ENCODE measurements at places on chromosomes 2 and 18.

GRCh38 chr2:100865816-100866460 lies 46.0 kb downstream of the NPAS2 start:
- DNase-seq, result no peak

DNA sequence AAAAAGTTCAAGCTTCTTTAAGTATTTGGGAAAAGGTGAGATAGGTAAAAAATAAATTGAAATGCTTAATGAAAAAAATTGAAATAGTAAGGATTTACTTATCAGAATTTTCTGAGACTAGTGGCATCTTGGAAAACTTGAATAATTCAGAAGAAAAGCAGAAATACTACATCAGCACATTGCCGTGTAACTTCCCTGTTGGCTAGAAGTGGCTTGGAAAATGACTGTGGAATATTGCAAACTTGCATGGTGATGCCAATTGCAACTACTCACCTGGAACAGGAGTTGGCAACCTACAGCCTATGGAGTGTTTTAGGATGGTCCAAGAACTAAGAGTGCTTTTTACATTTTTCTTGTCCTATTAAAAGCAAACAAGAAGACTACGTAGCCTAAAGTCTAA lies 603.5 kb upstream of the VRK2 start:
- no peak for DNase-seq

- DNase-seq, result peak; percentile 18
These were observed 1.1 kb downstream of the MEMO1 start for GRCh38 chr2:32009516-32010256.

DNA sequence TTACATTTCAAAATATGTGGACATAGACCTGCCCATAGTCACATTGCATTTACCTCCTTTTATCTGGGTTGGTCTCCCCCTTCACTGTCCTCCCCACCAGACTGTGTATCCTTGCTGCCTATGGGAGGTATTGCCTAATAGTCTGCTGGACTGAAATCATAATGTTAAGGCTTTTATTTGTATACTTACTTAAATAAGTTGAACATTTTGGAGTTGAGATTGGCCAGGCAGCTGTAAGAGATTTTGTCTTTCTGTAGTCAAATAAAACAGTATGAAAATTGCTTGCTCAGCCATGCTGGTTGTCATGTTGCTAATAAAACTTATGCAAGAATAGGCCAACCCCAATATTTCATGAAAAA lies 280.9 kb downstream of the PTPRM start:
- no peak for DNase-seq

DNA sequence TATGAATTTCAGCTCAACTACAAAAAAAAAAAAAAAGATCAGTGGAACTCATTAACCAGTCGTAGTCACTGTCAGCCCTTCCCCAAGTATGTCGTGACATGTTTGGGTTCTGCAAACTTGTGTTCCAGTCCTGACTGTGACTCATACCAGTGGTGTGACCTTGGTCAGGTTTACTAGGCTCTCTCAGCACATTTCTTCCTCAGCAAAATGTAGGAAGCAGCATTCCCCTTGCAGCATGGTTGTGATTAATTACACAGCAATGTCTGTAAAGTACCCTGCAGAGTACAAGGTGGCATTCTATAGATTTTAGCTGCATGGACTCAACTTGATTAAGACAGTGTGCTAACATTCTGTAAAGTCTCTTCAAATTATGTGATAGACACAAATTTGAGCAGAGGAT lies 156.9 kb downstream of the LAMA1 start:
- DNase-seq, result no peak

GRCh38 chr18:47985866-47986265 lies 55.4 kb upstream of the SMAD2 start:
- DNase-seq, result no peak

DNA sequence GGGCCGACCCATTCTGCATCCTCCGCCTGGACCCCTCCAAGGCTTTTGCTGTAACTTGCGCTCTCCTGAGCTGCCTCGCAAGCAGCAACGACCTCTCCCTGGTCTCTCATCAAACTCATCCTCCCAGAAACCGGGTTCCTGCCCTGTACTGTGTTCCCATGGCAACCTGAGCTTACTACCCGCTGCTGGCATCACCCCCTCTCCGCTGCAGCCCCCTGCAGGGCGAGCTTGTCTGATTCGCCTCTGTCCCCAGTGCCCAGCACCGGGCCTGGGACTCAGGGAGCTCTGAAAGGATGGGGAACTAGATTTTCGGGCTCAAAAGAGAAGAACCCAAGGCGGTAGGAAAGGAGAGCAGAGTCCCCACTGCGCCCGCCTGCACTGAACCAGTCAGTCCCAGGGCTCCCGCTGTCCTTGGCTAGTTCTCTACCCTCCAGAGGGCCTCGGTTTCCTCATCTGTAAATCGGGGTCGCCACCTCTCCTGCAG lies 463 bp downstream of the HS1BP3 start:
- DNase-seq, result peak; percentile 4

DNA sequence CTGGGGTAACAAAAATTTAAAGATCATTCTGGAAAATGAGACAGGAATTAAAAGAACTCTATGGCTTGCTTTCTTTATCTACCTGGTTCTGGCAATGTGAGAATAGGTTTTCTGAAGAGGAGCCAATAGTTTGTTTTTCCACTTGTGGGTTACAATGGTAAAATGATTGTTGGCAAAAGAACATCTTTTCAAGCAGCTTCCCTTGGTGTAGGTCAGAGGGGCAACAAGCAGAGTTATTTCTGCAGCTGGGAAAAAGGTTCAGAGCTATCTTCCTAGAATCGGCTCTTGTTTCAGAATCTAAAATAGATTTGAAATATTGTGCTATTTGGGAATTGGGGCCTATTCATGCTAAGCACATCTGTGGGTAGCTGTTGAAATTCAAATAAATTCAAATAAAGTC lies 11.5 kb upstream of the TSPYL6 start:
- no peak for DNase-seq

GRCh38 chr2:39834426-39834825 lies 55.4 kb upstream of the THUMPD2 start:
- no peak for DNase-seq

GRCh38 chr2:74357627-74358026 lies 14.4 kb upstream of the SLC4A5 start:
- no peak for DNase-seq

DNA sequence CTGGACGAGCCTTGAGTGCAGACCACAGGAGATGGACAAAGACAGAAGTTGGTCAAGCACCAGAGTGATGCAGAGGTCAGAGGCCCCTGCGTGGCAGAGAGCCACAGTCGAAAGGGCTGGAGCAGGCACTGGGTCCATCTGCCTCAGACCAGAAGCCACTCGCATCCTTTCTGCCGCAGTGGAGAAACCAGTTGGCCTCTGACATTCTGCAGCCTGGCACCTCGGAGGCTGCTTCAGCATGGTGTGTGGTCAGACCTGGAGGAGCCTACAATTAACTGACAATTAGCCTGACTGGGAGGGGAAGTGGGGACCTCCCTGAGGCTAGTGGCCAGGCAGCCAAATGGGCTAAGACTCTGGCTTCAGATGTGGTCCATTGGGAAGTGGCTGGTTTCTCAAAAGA lies 111.1 kb downstream of the SGPP2 start:
- no peak for DNase-seq

DNA sequence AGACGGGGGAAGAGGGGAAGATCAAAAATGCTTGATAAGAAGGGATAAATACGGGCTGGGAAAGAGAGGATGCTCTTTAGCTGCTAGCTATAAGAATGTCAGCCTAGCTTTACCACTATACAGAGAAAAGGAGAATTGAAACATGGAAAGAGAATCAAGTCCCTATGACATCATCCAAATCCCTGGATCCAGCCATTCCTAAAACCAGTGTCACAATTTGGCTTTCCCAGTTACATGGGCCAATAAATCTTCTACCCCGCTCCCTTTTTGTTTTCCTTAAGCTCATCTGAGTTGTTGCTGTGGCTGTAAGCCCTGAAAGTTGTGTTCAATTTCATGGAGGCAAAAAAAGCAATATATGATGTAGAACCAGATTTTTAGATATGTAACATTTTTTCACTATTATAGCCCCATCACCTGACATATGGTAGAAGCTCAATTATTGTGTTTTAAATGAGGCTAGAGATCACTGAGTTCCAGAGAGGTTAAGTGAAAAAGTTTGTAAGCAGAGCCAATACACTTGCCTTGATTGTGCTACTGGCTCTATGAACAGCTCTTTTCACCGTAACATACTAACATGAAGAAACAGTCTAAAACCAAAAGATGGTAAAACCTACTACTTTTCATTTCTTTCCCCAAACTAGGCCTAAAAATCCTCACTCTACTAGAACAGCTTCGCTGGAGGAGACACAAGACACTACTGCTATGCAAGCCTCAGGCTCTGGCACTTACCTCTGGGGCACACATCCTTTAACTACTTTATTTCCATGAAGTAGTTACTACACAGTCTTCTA lies 4.3 kb downstream of the HNRNPLL start:
- no peak for DNase-seq

DNA sequence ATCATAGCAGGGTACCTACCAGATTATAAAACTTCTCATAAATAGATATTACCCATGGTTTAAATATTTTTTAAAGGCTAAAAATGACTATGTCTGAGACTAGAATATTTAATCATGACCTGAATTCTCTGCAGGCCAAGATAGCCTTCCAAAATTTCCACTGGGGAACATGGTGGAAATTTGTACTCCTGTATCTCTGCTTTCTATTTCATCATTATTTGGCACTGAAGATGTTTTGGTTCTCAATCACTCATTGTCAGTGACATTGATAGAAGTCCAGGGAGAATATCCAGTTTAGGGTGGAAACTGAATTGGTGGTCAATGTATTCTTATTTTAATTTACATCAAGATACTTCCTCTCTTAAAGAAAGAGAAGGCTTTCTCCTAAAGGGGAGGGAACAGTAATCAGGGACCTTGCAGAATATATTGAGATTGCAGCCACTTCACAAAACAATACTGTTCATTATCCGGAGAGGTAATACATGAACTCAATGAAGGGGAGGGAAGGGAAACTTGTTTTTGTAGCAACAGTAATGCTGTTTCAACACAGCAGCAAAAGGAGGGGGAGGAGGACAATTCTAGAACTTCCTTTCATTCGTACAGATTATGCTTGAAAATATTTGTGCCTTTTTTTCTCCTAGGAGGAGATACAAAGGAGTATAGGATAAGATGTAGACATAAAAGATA lies 34.1 kb downstream of the EEF1B2 start:
- DNase-seq, result no peak

- DNase-seq, result no peak
These were observed 296.0 kb downstream of the TMX3 start for GRCh38 chr18:68418881-68419280.

- no peak for DNase-seq
These were observed 741 bp downstream of the GPR148 start for GRCh38 chr2:130729322-130730299.

- no peak for DNase-seq
These were observed 157.9 kb downstream of the DYSF start for GRCh38 chr2:71611247-71611646.

GRCh38 chr2:110097506-110098220 lies 18.0 kb downstream of the MALL start:
- no peak for DNase-seq

DNA sequence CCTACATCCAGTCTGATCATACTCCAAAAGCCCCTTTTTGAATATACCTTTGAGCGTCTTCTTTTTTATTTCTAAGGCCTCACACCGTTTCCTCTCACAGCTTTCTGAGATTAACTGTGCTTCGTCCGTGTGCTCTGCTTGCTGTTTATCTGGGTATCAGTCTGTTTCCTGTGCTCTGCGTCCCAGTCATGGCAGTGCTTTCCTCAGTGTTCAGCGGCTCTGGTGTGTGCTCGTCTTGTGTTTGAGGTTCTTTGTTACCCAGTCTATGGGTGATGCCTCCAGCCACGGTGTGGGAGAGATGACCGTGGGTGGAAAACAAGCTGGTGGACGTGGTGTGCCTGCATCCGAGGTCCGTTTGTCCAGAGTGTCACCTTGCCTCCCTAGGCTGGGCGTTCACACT lies 33.6 kb upstream of the BIN1 start:
- DNase-seq, result no peak

DNA sequence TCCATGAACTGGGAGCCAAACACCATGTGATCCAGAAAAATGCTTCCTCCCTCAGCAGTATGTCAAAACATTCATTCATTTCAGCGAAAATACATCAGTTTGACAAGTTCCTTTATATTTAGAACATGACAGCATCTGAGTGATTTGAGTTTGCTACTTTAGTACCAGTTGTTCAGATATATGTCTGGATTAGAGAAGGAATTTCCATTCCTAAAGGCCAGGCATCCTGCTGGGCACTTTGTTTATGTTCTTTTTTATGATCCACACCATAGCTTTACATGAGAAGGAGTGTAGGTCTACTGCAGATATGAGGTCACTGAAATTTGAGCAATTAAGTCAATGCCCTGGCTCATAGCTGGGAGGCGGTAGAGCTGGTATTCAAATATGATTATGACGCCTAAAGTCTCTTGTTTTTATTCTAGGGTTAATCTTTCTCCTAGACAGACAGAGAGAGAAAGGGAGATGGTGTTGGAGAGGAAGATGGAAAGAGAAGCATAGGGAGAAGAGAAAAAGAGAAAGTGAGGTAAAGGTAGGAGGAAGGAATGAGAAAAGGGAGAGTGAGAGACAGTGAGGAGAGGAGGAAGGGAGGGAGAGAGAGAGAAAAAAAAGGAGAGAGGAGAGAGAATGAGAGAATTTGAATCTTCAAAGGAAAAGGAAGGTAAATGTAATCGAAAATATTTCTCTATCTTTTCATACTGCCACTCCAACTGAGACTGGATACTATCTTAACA lies 839.5 kb upstream of the FANCL start:
- no peak for DNase-seq

DNA sequence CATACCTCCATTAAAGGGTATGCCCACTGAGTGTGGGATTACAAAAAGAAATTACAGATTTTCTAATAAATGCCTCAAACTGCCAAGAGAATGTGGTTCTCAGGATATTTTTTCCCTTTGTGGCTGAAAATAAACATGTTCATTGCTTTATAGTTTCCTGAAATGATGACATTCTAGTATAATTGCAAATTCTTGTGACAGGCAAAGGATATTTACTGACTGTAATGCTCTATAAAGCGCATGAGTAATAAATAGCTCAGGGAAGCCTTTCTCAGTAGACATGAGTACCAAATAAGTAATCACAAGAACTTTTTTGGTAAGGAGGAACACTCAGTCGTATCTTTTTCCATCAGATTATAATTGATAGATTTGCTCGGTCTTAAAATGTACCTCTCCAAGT lies 72.3 kb downstream of the FTCDNL1 start:
- DNase-seq, result no peak

DNA sequence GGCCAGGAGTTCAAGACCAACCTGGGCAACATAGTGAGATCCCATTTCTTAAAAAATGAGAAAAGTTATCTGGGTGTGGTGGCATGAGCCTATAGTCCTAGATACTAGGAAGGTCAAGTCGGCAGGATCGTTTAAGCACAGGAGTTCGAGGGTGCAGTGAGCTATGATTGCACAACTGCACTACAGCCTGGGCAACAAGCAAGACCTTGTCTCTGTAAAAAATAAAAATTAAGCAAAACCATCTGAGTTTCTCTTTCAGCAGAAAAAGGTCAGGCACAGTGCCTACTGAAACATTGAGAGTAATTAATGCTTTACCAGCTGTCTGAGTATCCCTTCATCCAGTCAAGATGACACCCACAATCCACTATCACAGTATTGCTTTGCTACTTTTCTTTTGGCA lies 258.3 kb downstream of the MBD5 start:
- DNase-seq, result no peak

- DNase-seq, result no peak
These were observed 103.0 kb downstream of the CDK15 start for GRCh38 chr2:201909348-201909747.

Data from stimulated activated naive CD4-positive, alpha-beta T cell treated with Interleukin-2 at 50 U/mL for 16 hours (primary cell).